CD4-positive, alpha-beta T cell treated with Interleukin-4 for 1 hour (primary cell): ENCODE measurements at places on chromosomes 11 and 22.

GRCh38 chr11:58905721-58906547 is 33.4 kb upstream of the GLYATL1 start:
- no peak for DNase-seq

GRCh38 chr11:134447696-134448095 is 35.7 kb upstream of the B3GAT1 start:
- DNase-seq = no peak

DNA sequence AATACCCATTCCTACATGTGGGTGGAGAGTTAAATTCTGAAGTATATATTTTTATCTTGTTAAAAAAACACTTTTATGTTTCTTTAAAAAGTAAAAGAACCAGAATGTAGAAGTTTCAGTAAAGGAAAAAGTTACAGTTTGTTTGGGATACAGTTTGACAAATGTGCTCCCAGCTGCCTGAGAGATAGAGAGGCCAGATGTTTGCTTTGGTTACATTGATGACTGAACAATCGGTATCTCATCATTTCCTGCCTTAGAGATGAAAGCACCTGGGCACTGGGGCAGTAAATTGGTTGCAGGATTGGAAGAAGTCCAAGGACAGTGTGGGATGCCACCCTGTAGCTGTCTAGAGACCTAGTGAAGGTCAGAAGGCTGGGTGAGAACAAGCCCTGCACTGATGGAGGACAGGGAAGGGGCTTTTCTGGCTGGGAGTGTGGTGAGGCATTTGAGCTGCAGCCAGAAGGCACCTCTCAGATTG is 16.6 kb downstream of the MED15 start:
- DNase-seq = no peak

- no peak for DNase-seq
These were observed 76.1 kb downstream of the SOX6 start for GRCh38 chr11:16280256-16280682.

DNA sequence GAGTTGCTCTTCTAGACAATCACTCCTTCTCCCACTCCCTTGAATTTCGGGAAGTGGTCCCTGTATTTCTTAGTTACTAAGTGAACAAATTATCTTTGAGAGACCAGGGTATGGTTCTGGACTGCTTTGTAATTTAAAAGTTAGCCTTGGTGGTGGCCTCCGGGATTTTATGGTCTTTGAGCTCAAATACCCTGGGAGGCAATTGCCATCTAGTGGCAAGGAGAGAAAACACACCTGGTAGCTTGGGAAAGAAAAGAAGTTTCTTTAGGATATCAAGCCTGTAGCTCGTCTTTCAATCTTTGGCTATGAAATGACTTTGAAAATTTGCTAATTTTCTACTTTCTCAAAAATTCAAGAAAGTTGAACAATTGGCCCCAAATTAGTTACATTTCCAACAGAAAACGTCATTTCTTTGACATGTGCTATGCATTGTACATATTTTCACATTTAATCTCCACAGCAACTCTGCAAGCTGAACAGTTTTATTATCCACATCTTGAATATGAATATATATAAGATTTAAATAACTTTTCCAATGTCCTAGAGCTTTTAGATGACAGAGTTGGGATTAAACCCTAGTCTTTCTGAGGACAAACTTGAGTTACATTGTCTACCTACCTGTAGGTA is 39.1 kb downstream of the MMP27 start:
- DNase-seq = peak; percentile 50
